NCI-H187 treated with DMSO at 0.1 percent for 48 hours (cell line): ENCODE measurements at places on chromosomes 7 and 10.

DNA sequence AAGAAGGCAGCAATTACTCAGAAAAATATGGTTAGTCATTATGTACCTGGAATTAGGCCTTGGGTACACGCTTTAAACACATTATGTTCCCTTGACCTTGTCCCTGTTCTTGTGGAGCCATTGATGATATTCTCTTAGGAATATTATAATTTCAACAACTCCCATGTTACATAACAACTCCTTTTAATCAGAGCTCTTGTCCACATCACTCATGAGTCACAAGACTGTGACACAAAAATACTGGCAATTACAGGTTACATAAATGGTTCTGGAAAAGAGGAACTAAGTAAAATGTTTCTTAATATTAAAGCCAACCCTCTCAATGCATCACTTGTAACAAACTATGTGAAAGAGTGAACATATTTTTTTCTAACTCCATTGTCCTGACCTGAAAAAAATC is 143.8 kb upstream of the PCLO start:
- DNase-seq, result no peak

GRCh38 chr10:131077724-131078123 is 233.8 kb downstream of the TCERG1L start:
- DNase-seq, result no peak

DNA sequence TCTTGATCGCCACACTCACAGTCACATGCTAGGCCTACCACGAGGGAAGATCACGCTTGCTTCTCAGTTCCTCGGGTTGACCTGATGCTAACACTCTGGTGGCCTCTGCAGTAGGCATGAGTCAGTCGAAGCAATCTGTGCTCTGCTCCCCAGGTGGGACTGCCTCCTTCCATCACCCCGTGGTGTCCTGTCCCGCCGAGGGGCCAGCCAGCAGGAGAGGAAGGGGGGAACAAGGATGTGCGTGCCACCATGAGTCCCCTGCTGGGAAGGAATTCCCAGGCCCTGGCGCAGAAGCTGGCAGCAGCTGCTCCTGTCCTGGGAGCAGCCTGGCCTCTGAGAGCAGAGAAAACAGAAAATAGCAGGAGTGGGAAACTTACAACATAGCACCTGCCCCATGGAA is 695.0 kb upstream of the NRP1 start:
- DNase-seq, result no peak

DNA sequence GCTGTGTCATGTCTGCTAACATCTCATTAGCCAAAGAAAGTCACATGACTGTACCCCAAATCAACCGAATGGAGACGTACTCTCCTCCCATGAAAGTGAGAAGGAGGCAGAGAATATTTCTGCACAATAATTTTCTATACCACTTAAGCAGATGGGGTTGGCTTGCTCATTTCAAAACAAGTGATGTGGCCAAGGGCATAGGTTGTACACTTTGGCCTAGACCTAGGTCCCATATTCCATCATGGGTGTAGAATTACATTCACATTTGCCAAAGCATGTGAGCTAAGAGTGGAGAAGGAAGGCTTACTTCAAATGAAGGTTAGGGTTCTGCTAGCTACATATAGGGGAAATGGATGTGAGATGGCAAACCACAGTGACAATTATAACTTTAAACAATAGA is 83.0 kb downstream of the ZNF365 start:
- DNase-seq, result no peak

GRCh38 chr7:36204044-36204663 is 51.1 kb downstream of the EEPD1 start:
- DNase-seq, result no peak
